NCI-H1694 treated with DMSO at 0.1 percent for 48 hours (cell line): ENCODE measurements at places on chromosomes 7 and 10.

DNA sequence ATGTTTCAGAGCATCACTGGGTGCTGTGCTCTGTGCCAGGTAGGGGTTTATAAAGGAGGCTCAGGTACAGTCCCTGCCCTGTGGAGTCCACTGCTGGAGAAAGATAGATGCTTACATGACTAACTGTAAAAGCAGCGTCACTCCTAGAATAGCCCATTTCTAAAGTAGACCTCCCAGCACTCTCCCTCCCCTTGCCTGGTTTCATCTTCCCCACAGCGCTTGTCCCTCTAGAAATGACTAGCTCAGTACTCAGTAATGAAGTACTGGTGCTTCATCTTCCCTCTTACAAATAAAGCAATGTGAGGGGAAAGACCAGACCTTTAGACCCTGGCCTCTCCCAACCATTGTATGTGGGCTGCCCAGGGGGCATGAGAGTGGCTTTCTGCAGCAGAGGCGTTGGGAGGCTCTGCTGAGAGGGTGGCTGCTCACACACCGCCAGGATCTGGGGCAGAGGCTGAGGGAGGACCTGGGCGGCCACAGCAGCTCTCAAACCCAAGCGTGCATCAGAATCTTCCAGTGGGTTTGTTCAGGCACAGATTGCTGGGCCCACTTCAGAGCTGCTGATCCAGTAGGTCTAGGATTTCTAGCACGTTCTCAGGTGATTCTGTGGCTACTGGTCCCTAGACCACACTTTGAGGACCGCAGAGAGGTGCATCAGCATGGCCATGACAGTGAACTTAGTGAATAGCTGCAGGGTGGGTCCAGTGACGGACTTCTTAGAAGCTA, 110.3 kb upstream of the ANLN start:
- DNase-seq: no peak

DNA sequence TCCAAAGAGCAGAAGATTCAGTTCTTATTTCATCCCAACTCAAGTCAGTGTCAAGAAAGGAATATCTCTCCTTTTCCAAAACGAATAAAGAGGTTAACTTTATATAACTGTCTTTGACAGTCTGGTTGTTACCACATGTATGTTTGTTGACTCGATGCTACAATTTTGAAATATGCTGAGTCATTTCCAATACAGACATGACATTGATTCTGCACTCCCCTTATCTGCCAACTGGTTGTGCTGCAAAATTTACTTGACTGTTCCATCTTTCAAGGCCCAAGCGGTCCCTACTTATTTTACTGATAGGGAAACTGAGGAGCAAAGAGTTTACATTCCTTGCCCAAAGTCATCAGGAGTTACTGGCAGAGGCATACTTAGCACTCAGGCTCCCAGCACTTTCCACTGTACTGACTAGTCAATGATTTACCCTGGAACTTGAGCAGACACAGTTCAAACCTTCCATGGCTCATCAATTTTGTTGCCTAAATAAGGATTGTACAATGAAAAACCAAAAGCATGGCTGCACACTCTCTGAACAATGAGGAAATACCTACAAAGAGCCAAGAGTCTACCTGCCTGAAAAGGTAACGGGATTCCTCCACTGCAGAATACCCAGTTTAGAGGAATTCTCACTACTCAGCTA, 52.8 kb downstream of the ABLIM1 start:
- DNase-seq: no peak

- no peak for DNase-seq
These were observed 4.7 kb upstream of the WASHC2A start for GRCh38 chr10:50063100-50063499.

DNA sequence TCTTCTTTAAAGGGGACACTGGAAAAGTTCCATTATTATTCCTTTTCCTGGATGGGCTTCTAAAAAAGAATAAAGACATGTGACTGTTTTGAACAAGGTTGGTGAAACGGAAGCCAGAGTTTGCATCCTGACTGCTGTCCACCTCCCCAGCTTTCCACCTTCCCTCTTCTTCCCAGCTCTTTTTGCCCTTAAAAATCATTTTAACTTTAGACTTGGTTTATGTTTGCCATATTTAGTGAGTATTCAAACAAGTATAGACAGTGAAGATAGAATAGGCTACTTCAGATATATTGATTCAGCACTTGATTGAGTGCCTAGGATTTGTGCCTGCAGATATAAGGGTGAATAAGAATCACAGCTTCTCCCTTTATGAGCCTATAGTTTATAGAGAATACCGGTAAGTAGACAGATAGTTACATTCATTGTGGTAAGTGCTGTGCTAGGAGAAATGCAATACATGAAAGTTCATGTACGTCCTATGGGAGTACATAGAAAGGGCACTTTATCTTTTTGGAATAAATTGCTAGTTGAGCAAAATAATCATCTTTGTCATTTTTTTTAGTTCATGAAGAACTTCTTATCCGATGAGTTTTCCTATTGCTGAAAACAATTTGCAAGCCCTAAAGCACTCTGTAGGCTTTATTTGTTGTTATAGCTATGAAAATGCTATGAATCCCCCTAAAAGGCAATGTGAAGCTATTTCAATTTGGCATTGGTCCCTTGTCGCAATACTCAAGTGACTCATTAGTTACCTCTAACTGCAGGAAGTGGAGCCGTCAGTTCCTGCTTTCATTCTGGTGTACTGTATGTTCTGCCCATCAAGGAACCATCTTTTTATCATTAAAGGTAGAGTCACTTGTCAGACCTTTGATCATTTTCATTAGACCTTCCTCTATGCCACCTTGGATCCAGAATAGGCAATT, 57.2 kb upstream of the STRIP2 start:
- DNase-seq: no peak

DNA sequence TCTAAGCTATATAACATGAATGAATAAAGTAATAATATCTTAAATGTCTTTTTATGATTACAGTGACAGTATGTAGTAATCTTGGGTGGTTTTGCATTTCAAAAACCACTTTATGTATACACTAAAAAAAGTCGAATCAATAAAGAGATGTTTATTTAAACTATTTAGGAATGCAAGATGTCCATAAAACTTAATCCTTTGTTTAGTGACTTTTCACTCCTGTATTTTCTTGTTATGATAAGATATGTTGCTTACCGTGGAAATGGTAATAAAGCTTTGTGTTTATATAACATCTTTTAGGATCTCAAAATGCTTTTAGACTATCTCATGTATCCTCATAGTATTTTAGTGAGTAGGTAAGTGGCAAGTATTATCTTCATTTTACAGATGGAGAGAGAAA, 48.5 kb downstream of the SP4 start:
- no peak for DNase-seq

- DNase-seq: no peak
These were observed 166.7 kb downstream of the EVX1 start for GRCh38 chr7:27409311-27409710.

DNA sequence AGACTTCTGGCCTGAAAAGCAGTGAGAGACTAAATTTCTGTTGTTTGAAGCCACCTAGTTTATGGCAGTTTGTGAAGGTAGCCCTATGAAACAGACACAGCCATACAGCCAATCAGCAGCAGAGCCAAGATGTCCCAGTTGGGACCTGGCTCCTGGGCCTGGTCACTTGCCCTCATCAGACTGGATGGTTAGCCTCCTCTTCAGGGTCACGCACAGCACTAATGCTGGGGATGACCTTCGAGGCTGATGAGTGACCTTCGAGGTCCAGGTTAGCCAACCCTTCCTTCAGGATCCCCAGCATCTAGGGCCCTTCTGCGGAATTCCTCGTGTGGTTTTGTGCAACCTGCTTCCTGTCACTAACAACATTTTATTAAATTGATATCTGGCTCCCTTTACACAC, 229.7 kb downstream of the FANK1 start:
- no peak for DNase-seq

DNA sequence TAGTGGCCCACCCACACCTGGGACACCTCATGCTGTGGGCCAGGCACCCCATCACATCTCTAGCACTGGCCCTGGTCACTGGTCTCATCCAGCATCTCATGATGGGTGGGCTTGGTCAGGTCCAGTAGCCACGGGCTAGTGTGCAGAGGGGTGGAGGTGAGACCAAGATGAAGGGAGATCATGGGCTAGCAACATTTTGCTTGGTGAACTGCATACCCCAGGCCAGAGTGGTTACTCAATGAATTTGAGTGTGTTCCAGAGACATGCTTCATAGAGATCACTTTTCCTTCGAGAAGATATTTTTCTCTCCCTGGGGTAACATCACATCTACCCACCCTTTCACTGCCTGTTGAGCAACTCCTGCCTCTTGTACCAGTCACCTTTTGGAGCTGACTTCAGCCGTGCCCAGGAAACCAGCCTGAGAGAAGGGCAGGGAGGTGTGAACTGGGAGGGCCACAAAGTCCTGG, 44.2 kb downstream of the MINDY4 start:
- no peak for DNase-seq
